Hippocampal formation (tissue), 2 donors: ENCODE measurements at places on chromosomes 16 and 17.
A peak's percentile ranks its signal among the peaks of the same experiment; 100 is the strongest.

DNA sequence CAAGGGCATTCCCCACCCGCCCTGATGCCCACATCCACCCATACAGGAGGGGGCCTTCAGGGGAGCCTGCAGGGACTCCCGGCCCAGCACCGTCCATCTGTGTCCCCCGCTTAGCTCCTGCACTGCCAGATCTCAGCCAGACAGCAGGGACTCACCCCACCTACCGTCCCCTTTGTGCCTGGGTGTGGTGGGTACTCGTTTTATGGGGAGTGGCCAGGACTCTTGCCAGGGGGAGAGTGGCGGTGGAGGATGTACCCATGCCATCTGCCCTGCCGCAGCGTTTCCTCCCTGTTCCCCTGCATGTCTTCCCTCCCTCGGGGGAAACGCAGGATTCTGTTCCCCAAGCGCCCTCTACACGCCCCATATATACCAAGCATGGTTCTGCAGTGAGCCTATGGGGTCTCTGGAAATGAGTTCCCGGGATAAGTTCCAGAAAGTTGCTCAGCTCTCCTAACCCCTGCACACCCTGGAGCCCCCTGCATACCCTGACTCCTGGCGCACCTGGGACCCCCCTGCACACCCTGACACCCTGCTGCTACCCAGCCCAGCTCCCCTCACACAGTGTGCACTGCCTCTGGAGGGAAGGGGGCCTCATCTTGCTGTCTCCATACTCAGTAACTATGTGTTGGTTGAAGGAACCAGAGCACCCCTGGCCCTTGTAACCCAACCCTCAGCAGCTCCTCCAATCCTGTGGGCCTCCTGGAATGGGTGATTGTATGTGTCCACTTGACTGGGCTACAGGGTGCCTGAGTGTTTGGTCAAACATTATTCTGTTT, 4.2 kb upstream of the MAFG start:
- no peak for DNase-seq

- DNase-seq = no peak
These were observed 969.2 kb upstream of the RBFOX1 start for GRCh38 chr16:6363396-6363795.

GRCh38 chr16:51845586-51846305, 694.7 kb upstream of the SALL1 start:
- no peak for DNase-seq

GRCh38 chr16:54288835-54289241, 2.3 kb upstream of the IRX3 start:
- DNase-seq = no peak

- no peak for DNase-seq
These were observed 635 bp downstream of the SCPEP1 start for GRCh38 chr17:56978441-56979090.

GRCh38 chr16:53433509-53433908, 762 bp upstream of the RBL2 start:
- DNase-seq = no peak

DNA sequence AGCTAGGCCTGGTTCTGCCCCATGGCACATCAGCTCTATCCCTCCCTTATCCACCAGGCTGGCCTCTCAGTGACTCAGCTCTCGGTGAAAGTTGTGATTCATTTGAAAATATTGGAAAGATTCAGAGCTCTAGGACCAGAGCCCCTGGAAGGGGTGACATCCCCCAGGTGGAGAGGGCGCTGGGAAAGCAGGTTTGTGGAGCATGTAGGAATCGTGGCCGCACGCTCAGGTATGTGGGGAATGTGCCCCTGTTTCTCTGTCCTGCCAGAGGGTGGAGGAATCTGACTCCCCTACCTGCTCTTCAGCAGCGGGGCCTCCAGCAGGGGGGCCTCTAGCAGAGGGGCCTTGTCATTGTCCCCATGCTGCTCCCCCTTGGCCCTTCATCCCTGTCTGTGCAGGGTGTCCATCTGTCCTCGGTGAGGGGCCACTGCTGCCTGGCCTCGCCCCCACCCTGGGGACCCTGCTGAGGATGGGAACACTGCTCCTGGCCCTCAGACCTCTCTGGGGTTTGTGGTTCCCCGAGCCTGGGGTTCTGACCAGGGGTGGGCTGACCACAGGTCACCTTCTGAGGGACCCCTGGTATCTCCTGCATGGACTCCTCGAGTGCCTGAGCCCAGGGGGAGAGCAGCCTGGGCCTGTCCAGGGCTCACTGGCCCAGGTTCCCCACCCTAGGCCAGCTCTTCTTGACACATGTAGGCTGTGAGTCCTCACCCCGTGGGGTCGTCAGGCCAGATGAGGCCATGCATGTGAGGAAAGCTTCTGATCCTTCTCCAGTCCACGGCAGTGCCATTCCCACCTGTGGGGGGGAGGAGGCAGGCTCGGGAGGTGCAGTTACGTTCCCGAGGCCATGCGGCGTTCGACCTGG, 47.5 kb downstream of the NT5M start:
- no peak for DNase-seq

GRCh38 chr17:34670618-34671017, 91.2 kb downstream of the TMEM132E start:
- no peak for DNase-seq

DNA sequence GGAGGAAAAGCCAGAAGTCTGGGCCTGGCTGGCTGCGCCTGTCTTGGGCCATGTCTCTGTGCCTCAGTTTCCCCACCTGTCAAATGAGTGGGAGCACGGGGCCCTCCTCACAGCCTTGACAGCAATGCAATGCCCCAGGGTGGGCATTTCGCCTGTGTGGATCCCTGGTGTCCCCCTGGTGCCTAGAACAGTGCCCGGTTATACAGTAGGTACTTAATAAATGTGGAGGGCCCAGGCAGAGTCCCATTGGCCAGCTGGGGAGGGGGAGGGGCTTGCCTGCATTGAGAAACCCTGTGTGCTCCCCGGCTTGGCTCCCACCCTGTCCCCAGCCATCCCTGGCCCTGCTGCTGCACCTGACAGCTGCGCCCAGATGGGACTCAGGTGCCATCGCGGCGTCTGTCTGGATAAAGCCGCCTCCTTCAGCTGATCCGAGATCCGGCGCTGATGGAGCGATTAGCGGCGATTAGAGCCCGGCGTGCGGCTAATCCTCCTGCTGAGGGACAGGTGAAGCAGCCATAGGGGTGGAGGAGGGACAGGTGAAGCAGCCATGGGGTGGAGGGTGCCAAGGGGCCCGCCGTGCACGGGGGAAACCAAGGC, 12.4 kb downstream of the ZFPM1 start:
- no peak for DNase-seq

DNA sequence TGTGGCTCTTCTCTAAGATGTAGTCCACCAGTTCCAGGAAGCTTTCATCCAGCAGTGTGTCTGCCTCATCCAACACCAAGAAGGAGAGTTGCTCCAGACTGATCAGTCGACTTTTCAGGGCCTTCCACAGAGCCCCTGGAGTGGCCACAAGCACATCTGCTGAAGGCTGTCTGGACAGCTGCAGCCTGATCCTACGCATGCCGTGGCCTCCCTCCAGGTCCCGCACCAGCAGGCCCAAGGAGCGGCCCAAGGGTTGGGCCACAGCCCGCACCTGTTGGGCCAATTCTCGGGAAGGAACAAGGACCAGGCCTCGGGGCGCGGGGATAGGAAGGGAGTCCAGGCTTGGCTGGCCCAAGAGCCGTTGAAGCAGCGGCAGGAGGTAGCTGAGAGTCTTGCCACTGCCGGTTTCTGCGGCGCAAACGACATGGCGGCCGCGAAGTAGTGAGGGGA, 729 bp downstream of the DDX28 start:
- DNase-seq = no peak

- DNase-seq = peak; percentile 35
These were observed 47.0 kb upstream of the AMZ2 start for GRCh38 chr17:68200689-68201417.

DNA sequence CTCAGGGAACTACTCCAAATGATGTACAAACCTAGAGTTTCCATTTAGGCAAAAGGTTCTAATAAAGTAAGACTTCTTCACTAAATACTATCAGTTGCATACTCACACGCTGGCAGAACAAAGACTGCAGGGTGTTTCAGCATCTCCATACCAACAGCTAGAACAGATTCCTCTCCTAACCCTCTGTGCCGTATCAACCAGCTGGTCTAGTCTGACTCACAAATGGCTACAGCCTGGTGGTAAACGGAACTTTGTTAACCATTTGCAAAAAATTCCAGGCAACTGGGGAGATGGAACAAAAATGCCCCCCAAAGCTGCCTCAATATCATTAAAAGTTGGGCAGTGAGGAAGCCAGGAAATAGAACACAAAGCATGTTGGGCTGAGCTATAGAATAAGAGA, 217.1 kb downstream of the GRIN2A start:
- DNase-seq = peak; percentile 56

GRCh38 chr17:62781831-62782251, 26.3 kb downstream of the MARCHF10 start:
- no peak for DNase-seq

DNA sequence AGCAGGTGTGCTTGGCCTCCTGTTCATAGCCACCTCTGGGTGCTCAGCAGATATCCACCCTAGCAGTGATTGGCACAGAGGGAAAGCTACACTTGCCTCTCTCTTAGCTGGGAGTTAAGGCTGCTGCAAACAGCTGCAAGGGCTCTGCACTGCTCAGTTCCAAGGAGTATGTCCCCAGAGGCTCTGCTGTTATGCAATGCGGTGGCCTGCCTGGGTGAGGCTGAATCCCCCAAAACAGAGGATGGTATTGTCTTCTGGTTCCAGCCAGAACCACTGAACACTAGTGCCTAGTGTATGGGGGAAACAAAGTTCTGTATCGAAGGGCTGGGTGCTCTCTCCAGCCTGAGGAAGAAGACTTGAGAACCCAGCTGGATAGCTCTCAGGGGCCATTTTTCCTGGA, 16.8 kb downstream of the TMEM94 start:
- peak; percentile 59 for DNase-seq

DNA sequence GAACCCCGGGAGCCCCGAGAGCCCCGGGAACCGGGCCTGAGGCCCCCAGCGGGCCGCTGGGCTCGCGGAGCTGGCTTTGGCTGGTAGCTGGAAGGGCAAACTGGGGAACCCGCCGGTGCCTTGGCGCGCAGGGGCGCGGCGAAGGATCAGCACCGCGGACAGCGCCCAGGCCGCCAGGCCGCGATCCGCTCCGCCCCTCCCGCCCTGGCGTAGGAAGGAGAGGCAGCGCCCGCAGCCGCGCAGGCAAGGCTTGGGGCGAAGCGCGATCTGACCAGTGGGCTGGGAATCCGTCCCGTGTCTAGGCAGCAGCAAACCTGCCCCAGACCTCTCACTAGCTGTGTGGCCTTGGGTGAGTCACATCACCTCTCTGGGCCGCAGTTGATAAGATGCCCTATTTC, 331 bp upstream of the CCDC92B start:
- peak; percentile 55 for DNase-seq

GRCh38 chr17:82528484-82529265, 9.1 kb downstream of the FOXK2 start:
- peak; percentile 57 for DNase-seq

DNA sequence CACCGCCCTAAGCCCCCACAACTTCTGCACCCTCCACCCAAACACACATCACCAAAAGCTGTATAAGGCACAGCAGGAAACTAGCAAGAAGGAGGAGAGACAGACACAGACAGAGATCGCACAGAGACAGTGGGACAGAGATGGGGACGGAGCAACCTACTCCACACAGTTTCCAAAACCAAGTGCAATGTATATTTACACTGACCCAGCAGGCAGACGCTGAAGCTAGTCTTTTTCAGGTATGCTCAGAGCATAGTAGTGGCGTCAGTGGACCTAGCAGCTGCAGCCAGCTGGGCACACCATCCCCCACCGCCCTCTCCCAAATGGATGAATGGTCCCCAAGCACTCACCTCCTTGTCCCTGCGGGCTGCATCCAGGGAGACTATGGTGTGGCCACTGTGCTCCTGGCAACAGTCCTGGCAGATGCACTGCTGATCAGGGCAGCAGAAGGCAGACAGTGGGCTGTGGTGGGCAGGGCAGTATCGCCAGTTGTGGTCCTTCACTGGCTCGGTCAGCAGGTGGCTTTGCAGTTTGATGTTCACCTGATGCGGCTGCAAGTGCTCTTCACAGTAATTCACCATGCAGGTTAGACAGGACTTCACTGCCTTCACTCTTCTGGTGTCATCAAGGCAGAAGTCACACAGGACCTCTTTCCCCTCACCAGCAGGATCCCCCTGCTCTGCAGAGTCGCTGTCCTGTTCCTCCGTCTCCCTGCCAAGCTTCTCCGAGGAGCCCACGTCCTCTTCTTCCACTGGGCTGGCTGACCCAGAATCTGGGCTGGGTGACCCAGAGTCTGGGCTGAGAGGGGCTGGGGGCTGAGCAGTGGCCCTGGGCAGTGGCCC, 31.5 kb upstream of the FBXW10B start:
- DNase-seq = peak; percentile 6

DNA sequence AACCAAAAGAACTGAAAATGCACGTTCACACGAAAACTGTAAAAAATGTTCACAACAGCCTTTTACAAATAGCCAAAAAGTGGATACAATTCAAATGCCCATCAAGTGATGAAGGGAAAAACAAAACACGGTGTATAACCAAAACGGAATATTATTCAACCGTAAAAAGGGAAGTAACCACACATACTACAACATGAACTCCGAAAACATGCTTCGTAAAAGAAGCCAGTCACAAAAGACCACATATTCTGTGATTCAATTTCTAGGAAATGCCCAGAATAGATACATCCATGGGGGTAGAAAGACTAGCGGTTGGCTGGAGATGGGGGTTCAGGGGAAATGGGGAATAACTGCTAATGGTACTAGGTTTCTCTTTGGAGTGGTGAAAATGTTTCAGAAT, 81.5 kb upstream of the TRAP1 start:
- no peak for DNase-seq

DNA sequence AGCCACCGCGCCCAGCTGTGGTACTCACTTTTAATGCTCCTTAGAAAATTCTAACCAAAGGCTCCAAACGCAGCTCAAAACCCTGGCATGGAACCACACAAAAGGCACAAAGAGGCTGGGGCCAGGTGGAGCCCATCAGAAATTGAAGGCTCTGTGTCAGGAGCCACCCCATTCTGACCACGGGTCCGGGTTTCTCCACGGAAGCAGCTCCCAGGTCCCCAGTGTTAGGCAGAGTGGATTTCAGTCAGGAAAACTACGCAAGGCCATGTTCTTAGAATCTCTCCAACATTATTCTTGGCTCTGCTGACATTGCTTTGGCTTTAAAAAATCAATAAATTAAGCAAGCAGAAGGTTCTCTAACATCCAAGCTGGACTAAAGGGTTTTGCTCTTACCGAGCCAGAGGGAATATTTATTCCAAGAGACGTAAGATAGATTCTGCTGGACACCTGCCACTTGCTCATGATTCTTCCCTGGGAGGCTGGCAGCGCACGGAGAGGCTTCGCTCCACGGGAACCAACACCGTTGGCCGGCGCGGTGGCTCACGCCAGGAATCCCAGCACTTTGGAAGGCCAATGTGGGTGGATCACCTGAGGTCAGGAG, 93.5 kb downstream of the NXN start:
- DNase-seq = no peak

- no peak for DNase-seq
These were observed 48.9 kb downstream of the SMPD3 start for GRCh38 chr16:68399456-68399855.

- peak; percentile 82 for DNase-seq
These were observed 9.1 kb downstream of the SOX8 start for GRCh38 chr16:990516-991291.
